Calu3 (cell line): ENCODE measurements at places on chromosomes 5 and 9. TPM values are rescaled to one million over a fixed set of nuclear protein-coding genes. Genes with fewer than 3 reads are reported as not detected.

- no peaks in the 10 kb centered on the region for H3K4me1 ChIP-seq
- H3K27ac ChIP-seq = no peak overlapping the region
- DNase-seq = no peak
- H3K4me3 ChIP-seq = no peak overlapping the region
These were observed 59.1 kb downstream of the HABP4 start for GRCh38 chr9:96509026-96509425.

DNA sequence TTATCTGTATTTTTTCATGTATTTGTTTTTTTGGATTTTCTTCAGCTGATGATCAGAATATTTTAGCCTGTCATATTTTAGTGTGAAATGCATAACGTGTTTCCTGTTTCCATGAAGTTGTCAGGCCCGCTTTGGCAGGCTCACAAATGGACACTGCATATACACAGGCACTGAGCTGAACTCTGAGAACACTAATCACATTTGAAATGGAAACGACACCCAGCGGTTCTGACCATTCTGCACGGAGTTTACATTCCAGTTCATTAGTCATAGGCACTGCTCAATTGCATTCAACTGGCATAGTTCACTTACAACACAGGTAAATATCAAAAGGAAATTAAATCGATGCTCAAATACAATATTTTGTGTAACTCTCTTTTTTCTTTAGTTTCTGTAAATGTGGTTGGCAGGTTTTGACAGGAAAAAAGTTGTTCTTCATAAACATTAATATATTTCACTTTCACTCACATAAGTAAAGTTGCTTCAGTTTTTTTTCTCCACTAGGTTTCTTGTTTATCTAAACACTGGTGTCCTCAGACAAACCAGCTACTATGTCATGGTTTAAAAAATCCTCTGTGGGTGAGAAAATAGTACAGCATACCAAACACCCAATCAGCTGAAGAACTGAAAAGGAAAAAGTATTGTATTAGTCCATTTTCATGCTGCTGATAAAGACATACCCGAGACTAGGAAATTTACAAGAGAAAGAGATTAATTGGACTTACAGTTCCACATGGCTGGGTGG lies 559.0 kb upstream of the DAP start:
- H3K36me3 ChIP-seq = no peaks in the 10 kb centered on the region
- no peak overlapping the region for H3K27ac ChIP-seq
- peaks cover 29% of the 10 kb centered on the region for H3K4me1 ChIP-seq
- peak; percentile 41 for DNase-seq
- no peak overlapping the region for H3K4me3 ChIP-seq

DNA sequence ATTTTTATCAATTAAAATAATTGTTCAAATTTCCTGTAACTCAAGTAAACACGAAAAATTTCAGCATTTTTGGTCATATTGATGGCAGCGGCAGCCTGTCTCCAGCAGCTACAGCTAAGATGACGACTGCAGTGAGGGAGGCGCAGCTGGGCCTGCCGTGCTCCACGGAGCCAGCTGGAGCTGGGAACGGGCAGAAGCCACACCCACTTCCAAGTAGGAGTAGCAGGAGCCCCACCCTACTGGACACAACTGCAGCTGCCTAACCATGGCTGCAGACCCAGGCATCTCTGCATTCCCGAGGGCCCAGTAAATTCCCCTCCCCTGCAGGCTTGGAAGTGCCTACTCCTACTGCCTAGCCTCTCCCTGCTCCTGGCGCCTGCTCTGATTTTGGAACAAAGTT lies 2031.7 kb downstream of the EFNA5 start:
- H3K4me1 ChIP-seq = no peaks in the 10 kb centered on the region
- H3K36me3 ChIP-seq = no peaks in the 10 kb centered on the region
- DNase-seq = no peak
- no peak overlapping the region for H3K4me3 ChIP-seq
- H3K27me3 ChIP-seq = no peaks in the 10 kb centered on the region

Gene IRX2
- not detected in 2 replicates for total RNA-seq

DNA sequence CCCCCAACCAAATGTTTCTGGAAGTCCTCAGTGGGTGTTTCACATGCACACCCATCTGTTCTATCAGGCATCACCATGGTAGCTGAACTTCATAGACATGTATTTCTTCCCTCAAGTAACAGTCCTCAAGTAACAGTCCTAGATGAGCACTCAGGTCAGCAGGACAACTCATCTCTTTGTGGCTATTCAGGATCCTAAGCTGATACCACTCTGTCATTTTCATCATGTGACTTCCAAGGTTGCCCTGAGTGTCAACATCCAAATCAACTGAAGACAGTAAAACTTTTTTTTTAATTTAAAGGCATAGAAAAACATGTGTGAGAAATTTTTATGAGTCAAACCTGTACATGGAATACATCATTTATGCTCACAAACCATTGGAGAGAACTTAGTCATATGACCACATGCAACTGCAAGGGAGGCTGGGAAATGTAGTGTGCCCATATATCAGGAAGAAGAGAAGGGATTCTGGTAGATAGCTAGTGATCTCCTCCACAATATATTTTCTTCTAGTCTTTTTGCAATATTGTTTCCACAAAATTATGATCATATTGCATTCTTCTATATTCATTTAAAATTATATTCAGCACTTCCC lies 64.2 kb upstream of the FST start:
- peaks cover 47% of the 10 kb centered on the region for H3K4me1 ChIP-seq
- H3K27ac ChIP-seq = no peak overlapping the region
- no peaks in the 10 kb centered on the region for H3K27me3 ChIP-seq
- DNase-seq = no peak
- peaks cover 6% of the 10 kb centered on the region for H3K36me3 ChIP-seq
- no peak overlapping the region for H3K4me3 ChIP-seq
